ENCODE measurements at places on chromosomes 7 and 10.

- DNase-seq: peak; percentile 55
Observed at GRCh38 chr10:92290076-92290836, 622 bp downstream of the CPEB3 start.

- no peak for DNase-seq
Observed at GRCh38 chr7:605661-606450, 86.2 kb upstream of the PDGFA start.

DNA sequence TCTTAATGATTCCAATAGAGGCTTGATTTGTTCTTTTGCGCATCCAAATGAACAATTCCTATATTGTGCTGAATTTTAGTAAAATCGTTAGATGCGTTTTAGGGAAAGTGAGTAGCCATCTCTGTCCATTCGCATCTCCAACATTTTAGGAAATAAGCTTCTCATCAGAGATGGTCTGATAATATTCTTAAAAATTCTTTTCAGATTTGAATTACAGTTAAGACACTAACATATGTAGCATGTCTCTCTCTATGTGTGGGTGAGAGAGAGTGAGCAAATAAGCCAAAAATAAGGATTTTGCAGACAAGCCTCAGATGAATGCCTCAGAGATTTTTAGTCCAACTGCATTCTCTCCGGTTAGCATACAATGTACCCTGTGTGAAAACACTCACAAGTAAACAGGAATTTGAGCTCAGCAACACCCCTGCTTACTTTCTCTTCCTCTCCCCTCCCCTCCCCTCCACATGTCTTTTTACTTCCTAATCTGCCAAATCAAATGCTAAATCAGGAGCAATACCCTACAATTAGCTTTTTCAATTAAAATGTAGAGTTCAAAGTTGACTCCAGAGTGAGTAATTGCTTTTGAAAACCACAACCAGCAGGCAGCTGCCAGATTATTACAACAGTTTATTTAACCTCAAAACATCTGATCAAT, 354.4 kb downstream of the CRPPA start:
- peak; percentile 38 for DNase-seq

DNA sequence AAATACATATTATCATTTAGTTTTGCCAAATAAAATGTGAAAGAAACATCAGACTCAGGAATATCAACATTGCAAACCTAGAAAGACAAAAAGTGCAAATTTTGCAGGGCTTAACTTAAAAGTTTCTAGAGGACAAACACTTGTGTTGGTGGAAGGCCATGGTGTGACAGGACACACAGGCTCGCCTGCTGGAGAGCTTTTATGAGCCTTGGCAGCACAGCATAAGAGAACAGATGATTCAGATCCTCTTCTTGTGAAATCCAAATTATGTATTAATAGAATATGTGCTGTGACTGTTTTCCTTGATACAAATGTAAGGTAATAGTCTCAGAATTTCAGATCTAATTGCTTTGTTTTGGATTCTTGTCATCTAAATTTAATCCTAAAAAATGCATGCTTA, 72.9 kb upstream of the ABCB5 start:
- DNase-seq: peak; percentile 43

DNA sequence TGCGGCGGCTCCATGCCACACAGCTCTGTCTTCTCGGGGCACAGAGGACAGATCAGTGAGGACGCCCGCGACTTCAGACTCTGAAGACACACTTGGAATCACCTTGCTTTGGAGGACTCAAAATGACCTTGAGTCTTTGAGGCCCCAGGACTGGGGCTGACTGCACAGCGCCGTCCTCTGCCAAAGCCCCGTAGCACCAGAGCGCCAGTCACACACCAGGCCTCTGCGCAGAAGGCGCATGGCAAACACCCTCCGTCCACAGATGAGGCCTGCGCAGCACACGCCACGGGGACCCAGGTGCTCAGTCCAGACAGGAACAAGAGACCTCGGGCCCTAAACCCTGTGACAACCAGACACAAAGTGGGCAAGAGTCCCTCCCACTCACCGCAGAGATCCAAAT, 134.7 kb downstream of the MAD1L1 start:
- no peak for DNase-seq

DNA sequence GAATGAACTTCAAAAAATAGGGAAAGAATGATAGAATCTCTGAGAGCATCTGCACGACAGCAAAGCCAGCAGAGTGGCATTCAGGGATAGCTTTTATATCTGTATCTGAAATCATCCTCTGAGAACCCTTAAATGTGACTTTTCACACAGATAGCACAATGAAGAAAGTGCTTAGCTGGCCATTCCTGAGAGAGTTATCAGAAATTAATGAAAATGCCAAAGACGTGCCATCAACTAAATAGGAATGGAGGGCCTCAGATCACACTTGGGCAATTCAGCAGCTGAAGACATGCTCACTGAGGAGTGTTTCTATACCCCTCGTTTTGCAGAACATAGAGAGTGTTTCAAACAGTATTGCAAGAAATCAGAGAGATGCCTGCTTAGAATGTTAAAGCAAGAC, 51.6 kb downstream of the AKR1B1 start:
- no peak for DNase-seq

DNA sequence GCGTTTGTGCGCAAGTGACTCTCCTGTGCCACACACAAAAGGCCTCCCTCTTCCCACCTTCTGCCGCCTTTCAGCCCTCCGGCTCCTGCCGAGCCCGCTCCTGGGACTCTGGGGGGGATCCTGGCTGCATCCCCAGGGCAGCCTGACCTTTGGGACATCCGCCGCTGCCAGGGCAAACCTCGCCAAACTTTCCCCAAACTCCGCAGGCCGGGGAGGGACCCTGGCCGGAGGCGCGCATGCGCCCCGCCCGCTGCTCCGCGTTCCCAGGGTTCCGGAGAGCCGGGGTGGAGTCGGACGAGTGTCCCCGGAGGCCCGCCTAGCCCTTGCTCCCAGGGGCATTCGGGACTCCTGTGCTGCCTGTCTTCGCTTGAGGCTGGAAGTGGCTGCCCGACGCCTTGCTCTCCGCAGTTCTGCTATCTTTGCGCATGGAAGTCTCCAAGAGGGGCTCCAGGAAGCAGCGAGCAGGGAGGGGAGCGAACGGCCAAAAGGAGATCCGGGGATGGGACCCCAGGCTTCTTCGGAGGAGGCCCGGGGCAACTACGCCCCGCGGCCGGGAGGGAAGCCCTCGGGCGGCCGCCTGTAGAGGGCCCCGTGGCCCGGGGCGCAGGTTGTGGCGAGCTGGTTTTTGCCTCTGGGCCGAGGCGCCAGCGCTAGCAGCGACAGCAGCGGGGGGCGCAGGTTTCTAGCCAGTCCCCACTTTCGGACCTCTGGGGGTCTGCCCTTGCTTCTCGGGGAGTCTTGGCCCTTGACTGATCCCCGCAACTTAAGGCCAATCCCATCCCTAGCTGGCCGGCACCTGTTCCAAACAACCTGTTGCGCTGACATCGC, 7.0 kb downstream of the PTF1A start:
- DNase-seq: no peak

DNA sequence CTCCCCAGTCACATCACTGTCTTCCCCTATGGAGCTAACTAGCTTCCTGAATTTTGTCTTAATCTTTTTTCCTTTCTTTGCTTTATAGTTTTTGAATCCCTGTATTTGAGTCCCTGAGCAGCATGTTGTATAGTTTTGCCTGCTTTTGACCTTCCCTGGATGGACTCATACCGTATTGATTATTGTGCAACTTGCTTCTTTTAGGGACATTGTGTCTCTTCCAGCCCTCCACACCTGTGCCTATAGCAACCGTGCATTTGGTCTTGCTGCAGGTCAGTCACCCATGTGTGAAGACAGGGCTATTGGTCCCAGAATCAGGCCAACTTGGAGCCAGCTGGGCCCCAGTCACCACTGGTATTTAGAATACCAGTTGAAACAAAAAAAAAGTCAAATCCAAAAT, 158.9 kb upstream of the ADCY1 start:
- no peak for DNase-seq

DNA sequence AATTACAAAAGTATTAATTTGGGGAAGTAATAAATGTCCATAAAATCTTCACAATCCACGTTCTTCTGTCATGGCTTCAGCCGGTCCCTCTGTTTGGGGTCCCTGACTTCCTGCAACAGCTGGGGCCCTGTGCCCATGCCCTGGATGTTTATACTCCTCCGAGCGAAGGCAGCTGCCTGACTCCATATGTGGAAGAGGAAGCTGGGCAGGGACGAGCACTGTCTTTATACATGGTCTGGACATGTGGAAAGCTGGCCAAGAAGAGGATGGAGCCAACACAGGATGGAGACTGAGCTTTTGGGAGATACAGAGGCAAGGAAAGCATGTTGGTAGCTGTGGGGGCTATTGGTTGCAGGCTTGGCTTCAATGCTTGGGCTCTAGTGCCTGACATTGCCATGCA, 116.5 kb upstream of the EFCAB10 start:
- DNase-seq: no peak
